Activated CD4-positive, alpha-beta T cell treated with anti-CD3 and anti-CD28 coated beads, Interleukin-2, amount 10 ng/mL, durations not matched to agents 7 days and 5 days (primary cell): ENCODE measurements at places on chromosomes 5 and 9.

DNA sequence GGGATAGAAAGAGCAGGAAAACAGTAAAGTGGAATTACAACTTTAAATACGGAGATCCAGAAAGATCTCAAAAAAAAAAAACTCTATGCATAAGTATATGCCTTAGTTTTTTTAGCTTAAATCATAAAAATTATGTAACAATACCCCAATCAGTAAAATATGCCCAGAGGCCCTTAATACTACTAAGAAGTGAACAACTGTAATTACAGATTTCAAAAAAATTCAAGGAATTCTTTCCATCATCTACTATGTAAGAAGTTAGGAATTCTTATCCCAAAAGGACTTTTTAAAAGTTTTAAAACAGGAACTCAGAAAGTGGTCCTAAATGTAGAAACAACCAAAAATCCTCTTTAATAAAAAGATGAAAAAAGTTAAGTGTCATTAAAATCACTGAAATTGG lies 111.3 kb downstream of the SSBP2 start:
- peaks cover 15% of the 10 kb centered on the region for H3K36me3 ChIP-seq
- H3K27me3 ChIP-seq, result no peaks in the 10 kb centered on the region

- H3K36me3 ChIP-seq, result no peaks in the 10 kb centered on the region
- H3K27me3 ChIP-seq, result no peaks in the 10 kb centered on the region
- no peak for DNase-seq
- H3K27ac ChIP-seq, result no peak overlapping the region
- H3K4me1 ChIP-seq, result no peaks in the 10 kb centered on the region
These were observed 357.8 kb upstream of the CCNG1 start for GRCh38 chr5:163079618-163080017.

GRCh38 chr5:43533646-43534045 lies 18.7 kb upstream of the C5orf34 start:
- DNase-seq, result no peak
- H3K4me1 ChIP-seq, result peaks cover 27% of the 10 kb centered on the region
- no peak overlapping the region for H3K4me3 ChIP-seq
- H3K27me3 ChIP-seq, result no peaks in the 10 kb centered on the region
- peaks cover 68% of the 10 kb centered on the region for H3K36me3 ChIP-seq
- peak overlapping the region; percentile 7 for H3K27ac ChIP-seq

DNA sequence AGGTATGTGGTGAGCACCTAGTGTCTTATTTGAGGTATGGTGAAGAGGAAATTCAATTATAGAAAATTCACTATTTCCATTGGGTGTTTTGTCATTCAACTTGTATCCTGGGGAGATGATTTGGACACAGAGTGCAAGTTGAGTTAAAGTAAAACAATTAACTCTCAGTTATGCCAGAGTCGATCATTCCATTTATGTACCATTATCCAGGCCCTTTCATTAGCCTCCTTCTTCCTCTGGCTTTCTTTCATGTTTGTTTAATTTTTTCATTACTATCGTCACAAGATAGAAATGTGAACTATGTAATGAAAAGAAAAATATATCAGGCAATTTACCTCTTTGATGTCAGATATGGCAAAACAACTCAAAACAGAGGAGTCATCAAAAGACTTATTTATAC lies 1347.2 kb upstream of the NUDT12 start:
- H3K4me1 ChIP-seq, result no peaks in the 10 kb centered on the region
- no peak overlapping the region for H3K27ac ChIP-seq
- no peak overlapping the region for H3K4me3 ChIP-seq

DNA sequence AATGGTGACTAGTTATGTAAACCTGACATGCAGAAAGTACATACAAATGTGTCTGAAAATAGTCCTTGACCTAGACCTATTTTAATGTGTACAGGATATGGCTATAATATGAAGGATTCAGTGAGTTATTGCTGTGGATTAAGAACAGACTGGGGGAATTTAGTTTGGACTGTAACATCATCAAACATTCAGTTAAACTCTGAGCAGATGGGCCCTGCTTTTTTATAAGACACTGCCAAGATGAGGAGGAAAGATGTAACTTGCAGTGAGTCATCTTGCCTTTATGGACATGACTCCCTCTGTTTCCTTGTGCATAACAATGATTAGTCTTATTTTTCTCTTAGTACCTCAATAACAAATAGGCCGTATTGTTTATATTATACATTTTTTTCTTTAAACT lies 12.2 kb downstream of the PPP3R2 start:
- no peak for DNase-seq
- H3K27ac ChIP-seq, result no peak overlapping the region
- no peaks in the 10 kb centered on the region for H3K27me3 ChIP-seq
- H3K4me1 ChIP-seq, result peaks cover 21% of the 10 kb centered on the region
- H3K4me3 ChIP-seq, result no peak overlapping the region
- H3K36me3 ChIP-seq, result peaks cover 4% of the 10 kb centered on the region
